H54 (cell line): ENCODE measurements at places on chromosomes 2 and 18.

GRCh38 chr18:22505141-22505591, 87.5 kb upstream of the CTAGE1 start:
- no peak for DNase-seq

DNA sequence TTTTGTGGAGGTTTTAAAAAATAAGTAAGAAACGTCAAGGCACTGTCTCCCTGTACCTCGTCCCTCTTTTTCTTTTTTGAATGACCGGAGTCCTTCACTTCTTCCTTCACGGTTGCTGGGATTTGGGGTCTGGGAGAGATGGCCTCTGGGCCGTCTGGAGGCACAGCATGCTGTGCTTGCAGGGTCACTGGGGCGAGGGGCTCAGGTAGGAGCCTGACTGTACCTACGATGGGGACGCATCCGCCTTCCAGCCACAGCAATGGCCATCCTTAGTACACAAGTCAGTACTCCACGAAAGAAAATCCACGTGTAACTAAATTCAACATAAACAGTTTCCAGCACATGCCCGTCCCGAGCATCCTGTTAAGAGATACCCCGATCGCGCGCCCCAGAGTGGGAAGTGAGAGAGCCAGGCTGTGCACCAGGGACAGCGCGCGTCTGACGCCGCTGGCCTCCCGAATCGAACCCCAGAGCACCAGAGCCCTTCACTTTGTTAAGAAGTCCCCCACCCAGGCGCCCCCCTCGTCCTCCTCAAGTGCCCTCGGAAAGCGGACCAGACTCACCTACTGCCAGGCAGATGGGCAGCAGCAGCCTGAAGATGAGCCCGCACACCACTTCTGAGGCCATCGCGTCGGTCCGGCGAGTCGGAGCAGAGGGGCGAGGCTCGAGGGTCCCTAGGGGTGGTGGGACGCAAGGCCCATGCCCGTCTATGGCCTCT, 1.2 kb downstream of the PIEZO2 start:
- no peak for DNase-seq

DNA sequence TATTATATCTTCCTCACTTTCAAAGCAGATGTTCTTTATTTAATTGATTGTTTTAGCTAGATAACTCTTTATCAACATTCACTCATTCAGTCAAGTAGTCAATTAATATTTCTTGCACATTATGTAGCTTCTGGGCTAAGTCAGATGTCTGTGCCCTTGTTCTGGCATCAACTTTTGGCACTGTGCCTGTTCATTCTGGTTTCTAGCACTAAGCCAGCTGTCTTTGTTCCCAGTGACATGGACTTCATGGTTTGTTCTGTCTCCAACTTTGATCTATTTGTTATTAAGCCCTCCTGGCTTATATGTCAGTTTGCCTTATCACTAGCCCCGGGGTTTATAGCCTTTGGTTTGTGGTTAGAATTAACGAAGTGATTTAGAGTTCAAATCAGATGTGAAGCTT, 247.9 kb upstream of the SYT4 start:
- no peak for DNase-seq

GRCh38 chr2:119422360-119423107, 9.1 kb upstream of the TMEM37 start:
- no peak for DNase-seq
